ENCODE measurements at places on chromosomes 12 and 14.

DNA sequence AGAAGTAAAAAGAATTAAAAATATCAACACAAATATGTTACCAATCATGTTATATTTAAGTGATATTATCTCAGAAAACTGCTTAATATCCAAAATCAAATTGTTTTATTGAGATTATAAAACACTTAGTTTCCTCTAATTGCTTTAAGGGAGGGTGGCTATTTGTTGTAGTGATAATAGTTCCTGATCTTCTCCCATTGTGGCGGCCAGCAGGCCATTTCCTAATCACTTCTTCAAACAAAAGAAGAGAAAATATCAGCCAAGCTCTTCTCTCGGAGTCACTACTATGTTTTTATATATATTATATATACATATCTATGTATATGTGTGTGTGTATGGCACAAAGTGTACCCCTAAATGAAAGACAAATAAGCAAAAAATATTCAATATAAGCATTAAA is 31.5 kb downstream of the ERO1A start:
- no peak for DNase-seq

DNA sequence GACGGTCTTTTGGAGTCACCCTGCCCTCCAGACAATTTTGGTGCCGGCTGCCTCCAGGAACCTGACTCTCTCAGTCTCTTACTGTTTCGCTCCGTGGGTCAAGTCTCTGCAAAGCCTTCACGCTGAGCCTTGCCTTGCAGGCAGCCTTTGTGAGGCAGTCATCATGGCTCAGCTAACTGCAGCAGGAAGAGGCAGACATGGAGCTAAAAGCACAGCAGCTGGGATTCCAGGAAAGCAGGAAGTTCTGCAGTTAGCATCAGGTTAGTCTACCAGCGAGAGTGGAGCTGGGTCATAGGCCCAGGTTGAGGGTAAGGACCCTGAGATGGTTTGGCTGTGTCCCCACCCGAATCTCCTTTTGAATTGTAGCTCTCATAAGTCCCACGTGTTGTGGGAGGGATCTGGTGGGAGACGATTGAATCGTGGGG is 305.4 kb downstream of the PCNX1 start:
- DNase-seq, result no peak

DNA sequence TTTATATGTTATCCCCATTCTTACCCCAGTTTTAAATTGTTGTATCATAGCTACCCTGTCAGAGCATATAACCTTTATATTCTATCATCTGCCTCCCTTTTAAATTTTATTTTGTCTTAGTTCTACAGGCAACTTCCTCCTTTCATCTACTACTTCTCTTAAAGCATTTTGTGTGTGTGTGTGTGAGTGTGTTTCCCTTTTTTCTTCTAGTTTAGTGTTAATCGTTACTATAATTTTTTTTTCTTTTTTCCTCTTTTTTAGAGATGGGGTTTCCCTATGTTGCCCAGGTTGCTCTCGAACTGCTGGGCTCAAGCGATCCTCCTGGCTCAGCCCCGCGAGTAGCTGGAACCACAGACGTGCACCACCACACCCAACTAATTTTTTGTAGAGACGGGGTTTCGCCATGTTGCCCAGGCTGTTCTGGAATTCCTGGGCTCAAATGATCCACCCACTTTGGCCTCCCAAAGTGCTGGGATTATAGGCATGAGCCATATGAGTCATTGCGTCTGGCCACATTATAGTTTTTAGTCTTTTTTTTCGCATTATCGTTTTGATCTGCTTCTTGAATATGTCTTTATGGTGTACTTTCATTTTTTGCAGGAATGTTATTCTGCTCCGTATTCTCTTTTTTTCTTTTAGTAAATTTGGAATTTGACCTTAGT is 33.1 kb upstream of the FBXO34 start:
- no peak for DNase-seq

- no peak for DNase-seq
Measured at GRCh38 chr14:68539241-68539737, 253.6 kb downstream of the ZFP36L1 start.

- no peak for DNase-seq
Measured at GRCh38 chr12:71460850-71461609, 21.4 kb downstream of the LGR5 start.

GRCh38 chr12:108531929-108532848 is 17.1 kb downstream of the FICD start:
- DNase-seq, result no peak

- DNase-seq, result no peak
Measured at GRCh38 chr12:59408431-59408830, 187.4 kb upstream of the SLC16A7 start.

DNA sequence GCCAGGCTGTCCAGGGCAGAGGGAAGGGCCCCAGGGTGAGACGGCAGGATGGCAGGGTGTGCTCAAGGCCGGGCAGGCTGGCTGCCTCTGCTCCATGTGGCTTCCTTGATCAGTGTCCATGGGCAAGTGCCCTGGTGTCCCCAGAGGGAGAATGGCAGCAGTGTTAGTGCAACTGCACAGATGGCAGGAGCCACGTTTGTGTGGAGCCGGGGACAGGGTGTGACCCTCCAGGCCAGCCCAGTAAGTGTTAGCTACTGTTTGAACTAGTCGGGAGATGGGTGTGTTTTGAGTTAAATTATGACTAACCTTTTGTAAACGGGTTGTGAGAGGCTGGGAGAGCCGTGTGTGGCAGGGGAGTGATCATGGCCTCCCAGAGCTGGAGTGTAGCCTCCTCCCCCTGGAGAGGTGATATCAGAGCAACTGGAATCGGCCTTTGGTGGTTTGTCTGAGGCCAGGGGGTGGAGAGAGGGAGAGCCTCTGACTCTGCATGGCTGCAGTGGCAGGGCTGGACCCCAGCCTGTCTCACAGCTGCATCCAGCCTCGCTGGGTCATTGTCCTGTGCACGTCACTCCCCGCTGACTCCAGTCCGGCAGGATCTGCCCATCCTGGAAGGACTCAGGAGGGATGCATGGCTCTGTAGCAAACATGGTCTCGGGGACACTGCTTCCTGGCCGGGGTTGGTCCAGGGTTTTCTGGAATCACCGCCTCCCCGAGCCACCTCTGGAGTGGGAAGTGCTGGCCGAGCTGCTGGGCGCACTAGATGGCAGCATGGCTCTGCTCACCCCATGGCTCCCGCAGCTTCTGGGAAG is 27.8 kb downstream of the AACS start:
- no peak for DNase-seq

DNA sequence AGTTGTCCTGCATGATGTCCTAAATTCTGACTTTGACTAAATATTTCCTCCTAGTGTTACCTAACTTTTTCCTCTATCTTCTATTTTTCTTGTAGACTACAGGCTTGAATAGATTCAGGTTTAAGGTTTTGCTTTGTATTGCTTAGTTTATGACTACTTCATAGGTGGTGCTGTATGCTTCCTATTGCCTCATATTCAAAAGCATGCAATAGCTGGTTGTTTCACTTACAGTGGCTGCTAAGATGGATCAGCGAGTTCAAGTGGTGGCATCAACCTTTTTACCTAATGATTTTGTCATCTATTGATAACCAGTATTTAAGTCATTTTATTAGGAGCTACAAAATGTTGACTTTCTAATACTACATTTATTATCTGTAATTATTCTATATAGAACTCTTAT is 36.3 kb upstream of the BICD1 start:
- DNase-seq, result no peak

- DNase-seq, result no peak
Measured at GRCh38 chr12:19382563-19382962, 56.7 kb upstream of the AEBP2 start.

DNA sequence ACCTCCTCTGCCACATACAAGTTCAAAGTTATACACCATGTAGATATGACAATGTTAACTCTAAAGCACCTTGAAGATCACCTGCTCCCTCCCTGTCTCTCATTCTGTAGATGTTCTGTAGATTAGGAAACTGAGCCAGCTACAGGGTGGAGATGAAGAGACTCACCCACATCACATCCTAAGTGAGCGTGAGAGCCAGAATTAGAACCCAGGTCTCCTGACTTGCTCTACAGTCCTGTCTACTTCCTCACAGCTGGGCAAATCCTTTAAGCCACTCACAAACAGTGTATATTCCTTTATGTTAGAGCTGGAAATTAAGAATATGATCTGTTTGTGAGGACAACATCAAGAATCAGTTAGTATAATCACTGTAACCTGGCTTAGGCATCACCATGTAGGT is 1.8 kb downstream of the APPL2 start:
- DNase-seq, result no peak

DNA sequence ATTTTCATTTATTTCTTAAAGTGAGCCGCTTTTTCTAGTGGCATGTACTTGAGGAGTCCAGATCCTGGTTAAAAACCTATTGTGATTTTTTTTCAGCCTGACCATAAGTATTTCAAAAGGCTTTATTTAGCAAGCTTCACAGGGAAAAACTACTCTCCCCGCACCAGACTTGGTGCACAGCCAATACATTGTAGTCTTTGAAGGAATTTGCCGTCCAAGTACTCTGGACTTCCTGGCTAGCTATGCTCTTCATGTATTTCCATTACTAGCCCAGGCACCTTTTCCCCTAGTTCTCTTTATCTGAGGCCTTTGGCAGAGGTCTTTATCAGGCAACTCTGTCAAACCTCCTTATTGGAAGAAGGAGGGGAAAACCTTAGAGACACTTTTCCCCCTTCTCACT is 234.7 kb downstream of the CCDC91 start:
- no peak for DNase-seq

DNA sequence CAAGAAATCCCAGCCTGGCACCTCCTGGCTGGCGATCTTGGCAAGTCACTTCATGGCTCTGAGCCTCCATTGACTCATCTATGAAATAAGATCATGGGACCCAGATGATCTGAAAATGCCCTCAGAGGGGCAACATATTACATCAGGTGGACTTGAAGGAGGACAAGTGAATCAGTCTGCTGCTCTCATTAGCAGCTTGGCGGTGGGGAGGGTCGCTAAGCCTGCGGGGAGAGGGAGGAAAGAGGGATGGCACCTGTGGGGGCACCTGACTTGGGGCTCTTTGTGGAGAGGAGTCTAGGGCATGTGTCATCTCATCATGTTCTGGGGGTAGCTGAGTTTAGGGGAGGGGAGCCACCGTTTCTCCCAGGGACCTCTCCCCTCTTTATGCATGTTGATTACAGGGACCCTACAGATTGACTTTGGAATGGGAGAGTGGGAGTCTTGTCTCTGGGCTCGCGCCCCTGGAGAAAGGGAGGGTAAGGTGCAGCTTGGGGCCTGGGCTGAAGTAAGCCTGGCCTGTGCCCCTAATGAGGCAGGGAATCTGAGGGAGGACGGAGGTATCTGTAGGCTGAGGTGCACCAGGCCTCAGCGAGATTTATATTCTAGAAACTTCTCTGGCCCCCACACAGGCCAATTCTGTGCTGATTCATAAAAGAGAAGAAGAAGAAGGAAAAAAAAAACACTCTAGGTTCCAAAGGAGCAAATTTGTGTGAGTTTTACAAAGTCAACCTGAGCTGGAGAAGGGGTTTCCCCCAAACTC is 29.3 kb upstream of the BATF start:
- no peak for DNase-seq

DNA sequence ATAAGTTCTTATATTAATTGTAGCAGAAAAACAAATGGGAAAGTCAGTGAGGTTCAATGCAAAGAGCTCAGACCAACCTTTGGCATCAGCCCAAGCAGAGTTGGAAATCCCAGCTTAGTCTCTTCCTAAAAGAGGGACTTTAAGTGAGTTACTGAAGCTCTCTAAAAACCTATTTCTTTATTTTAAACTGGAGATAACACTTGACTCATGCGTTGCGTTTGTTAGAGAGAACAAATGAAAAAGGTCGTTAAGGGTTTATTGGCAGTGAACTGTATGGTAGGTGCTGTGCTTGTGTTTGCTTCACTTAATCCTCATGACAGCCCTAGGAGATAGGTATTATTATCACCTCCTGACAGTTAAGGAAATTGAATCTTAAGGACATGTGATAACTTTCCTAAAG is 396.5 kb downstream of the RAD51B start:
- DNase-seq, result no peak

DNA sequence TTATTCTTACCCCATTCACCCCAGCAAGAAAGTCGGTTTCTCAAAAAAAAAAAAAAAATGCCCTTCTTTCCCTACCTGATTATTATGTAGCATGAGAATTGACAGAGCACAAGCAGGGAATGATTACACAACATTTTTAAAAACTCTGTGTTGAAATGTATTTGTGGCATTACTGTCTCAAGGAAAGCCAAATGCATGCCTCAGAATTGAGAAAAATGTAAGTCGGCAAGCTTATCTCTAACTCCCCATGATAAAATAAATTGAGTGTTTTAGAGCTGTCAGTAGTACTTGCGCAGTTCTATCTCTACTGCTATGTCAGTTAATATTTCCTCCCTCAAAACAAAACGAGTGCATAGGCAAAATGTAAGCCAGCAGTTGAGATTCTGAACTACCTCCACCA is 25.7 kb downstream of the ANO4 start:
- DNase-seq, result no peak

DNA sequence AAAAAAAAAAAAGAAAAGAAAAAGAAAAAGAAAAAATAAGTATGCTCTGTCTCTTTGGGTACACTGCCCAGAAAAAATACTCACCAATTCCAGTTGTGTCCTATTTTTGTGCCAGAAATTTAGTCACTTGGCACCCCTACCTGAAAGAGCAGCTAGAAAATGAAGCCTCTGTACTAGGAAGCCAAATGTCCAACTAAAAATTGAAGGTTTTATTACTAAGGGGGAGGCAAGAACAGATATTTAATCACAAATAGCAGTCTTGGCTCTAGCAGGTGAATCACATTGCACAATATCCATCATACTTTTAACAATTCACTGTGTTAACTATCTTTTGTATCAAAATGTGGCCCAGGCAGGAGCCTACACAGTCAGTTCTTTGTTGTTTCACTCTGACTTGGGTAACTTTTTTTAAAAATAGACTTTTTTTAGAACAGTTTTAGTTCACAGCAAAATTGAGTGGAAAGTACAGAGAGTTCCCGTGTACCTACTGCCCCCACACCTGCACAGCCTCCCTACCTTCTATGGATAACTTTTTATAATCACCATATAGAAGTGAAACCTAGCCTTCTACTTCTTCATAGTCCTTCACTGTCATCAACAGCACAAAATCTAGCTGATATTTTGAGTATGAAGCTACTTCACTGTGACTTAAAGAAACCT is 87.1 kb upstream of the ATF7IP start:
- no peak for DNase-seq

- no peak for DNase-seq
Measured at GRCh38 chr14:32722631-32723183, 216.0 kb upstream of the NPAS3 start.

GRCh38 chr12:40618636-40619035 is 73.6 kb upstream of the CNTN1 start:
- no peak for DNase-seq

GRCh38 chr14:92688434-92689375 is 59.7 kb downstream of the LGMN start:
- no peak for DNase-seq

DNA sequence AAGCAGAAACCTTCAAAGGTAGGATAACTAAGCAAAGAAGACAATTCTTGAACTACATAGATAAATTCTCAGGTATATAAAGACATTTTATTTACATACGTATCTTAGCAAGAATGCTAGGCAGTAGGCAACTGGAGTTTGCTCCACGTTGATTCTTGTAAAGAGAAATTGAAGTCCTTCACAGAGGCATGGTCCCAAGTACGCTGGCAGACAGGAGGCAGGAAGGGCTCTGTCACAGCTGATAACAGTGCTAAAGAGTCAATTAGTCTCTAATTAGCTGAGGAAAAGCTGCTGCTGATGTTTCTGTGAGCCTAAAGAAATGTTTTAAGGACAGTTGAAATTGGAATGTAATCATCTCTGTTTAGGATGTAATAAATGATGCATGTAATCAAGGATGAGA is 146.8 kb downstream of the METTL25 start:
- DNase-seq, result no peak

GRCh38 chr14:106436310-106436905 is 910.0 kb downstream of the TMEM121 start:
- no peak for DNase-seq

- DNase-seq, result no peak
Measured at GRCh38 chr12:8996682-8997405, 7.5 kb downstream of the KLRG1 start.
